ENCODE measurements at places on chromosomes 16 and 17.

DNA sequence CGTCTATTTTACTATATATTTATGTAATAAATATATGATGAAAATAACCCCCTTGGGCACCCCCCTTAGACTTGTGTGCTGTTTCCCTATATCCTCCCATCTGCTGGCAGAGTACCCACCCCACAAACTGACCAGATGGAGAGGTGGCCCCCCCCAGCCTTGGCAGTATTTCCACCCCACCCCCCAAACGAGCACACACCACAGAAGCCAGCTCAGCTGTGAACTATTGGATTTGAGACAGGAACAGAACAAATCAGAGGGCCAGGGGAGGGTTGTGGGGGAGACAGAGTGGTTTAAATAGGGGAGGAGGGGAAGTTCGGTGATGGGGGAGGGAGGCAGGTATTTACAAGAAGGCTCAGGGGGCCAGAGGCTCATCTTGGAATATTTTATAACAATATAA is 7.8 kb downstream of the NR1D1 start:
- peak; percentile 61 for DNase-seq

GRCh38 chr17:74042744-74043486 is 160.6 kb upstream of the RPL38 start:
- peak; percentile 15 for DNase-seq

DNA sequence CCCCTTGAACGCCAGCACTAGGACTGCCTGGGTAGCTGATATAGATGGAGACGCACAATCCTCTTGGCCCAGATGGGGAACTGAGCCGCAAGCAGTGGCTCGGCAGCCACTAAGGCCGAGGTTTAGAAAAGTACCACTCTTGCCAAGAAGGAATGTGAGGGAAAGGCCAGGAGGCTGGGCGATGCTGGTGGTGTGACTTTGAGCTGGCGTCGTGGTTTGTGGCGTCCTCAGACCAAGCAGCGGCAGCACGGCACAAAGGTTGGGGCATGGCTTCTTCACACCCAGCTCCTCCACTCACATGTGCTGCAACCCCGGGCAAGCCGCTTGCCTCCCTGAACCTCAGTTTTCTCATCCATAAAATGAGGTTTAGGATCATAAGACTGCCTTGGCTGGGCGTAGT is 15.6 kb downstream of the DCAKD start:
- no peak for DNase-seq

GRCh38 chr17:14458724-14459123 is 157.8 kb downstream of the HS3ST3B1 start:
- no peak for DNase-seq
